ENCODE measurements at places on chromosomes 16 and 17.
A peak's percentile ranks its signal among the peaks of the same experiment; 100 is the strongest.

GRCh38 chr17:83182620-83183101, 103.3 kb downstream of the METRNL start:
- no peak for DNase-seq

DNA sequence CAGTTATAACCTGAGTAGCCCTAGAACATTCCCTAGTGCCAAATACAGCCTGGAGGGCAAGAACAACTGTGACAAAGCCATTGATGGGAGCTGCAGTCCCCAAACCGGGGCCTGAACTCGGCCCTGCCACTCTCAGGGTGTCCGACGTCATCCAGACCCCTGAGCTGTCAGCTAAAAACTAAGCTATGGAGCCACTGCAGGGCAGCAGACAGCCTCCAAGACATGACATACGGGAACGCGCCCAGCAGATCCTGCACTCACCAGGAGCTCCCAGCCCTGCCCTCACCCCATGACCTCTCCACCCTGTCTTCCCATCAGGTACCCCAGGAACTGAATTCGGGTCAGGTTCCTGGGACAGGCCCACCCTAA, 28.4 kb downstream of the KDM8 start:
- no peak for DNase-seq

GRCh38 chr16:27838536-27839175, 224.9 kb downstream of the GSG1L start:
- DNase-seq = no peak

DNA sequence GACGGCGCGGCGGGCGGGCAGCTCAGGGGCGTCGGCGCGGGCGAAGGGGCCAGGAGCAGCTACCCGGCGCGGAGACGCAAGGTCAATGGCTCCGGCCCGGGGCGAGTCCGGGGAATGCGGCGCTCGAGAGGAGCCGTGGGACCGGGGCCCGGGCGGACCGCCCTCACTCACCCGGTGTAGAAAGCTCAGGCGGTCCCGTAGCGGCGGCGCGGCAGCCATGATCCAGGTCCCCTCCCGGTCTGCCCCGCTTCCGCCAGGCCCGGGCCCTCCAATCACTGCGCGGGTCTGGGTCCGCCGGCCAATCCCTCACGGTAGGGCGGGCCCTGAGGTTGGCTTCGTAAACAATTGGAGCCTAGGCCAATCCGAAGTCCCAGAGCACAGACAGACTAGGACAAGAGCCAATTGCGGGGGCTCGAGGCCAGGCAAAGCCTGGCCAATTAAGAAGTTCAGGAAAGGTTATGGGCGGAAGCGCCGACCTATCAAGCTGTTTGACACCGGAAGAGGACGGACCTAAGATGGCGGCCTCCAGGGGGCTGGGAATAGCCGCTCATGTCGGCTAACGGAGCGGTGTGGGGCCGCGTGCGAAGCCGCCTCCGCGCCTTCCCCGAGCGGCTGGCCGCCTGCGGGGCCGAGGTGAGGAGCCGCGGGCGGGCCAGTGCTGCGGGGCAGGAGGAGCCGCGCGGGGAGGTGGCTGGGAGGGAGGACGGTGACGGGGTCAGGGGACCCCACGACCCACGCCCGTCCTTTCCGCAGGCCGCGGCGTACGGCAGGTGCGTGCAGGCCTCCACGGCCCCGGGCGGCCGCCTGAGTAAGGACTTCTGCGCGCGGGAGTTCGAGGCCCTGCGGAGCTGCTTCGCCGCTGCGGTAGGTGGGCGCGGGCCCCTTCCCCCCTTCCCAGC, at the start of the genes NDUFAF8 and TEPSIN:
TSS of gene NDUFAF8 (plus strand) at position 504 of the 899 bp plus-strand sequence. CDS start at position 550, 46 bp downstream.
TSS of gene TEPSIN (minus strand) at position 241 of the 899 bp plus-strand sequence. CDS start at position 219, 22 bp downstream.
- DNase-seq = peak; percentile 100

DNA sequence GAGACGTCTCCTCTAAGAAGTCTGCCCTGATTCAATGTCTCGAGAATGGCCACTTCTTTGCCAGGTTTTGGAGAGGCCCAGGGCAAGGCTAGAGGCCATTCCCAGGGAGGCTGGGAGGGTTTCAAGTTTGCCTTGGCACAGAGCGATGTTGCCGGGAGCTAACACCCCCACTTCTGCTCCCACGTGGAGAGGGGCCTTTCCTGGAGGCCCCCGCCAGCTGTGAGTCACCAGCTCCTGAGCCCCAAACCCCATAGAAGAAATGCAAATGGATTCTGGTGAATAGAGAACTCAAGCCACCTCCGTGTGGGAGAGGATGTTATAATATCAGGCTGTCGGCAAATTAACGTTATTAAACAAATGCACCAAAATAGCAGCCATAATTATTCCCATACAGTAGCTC, 62.2 kb downstream of the CACNG5 start:
- no peak for DNase-seq

DNA sequence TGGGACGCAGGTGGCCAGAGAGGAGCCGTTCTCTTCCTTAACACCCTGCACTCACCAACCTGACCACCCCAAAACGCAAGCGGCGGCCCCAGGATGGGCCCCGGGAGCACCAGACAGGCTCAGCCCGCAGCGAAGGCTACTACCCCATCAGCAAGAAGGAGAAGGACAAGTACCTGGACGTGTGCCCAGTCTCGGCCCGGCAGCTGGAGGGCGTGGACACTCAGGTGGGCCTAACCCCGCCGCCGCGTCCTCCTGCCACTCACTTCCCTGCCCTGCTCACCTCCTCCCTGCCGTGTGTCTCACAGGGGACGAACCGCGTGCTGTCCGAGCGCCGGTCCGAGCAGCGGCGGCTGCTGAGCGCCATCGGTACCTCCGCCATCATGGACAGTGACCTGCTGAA, 4.6 kb upstream of the HSD3B7 start:
- no peak for DNase-seq

DNA sequence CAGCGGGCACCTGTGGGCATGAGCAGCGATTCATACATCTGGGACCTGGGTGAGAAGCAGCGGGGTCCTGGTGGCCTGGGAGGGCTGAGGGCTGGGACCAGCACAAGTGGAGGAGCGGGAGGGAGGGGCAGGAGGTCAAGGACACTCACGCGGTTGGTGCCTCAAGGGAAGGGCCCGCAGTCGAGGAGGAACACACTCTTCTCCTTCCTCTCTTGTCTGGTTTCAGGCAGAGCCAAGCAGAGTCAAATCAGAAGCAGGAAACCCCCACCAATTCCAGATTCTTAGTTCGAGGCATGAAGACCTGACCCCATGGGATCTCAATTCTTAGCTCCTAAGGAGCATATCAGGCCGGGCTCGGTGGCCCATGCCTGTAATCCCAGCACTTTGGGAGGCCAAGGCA, 15.7 kb downstream of the DNAI2 start:
- no peak for DNase-seq

DNA sequence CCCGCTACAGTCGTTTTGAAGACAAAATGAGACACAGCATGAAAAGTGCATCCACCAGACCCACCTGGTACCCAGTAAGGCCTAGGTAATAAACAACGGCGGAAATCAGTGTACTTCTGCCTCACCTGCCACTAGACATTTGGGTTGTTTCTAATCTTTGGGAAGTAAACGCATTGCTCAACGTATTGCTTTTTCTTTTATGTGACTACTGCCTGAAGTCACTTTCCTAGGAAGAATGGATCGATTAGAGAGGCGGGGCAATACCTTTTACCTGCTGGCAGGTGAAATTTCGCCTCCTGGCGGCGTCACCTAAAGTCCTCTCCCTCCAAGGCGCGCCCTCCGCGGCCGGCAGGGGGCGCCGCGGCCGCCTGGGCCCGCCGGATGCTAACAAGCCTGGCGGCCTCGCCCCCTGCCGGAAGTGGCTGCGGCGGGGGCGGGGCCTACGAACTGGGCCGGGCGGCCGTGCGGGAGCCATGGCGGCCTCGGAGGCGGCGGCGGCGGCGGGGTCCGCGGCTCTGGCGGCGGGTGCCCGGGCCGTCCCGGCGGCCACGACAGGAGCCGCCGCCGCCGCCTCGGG, at the start of gene ATMIN:
TSS of gene ATMIN (plus strand) at position 445 of the 577 bp plus-strand sequence. CDS start at position 474, 29 bp downstream.
- peak; percentile 83 for DNase-seq

DNA sequence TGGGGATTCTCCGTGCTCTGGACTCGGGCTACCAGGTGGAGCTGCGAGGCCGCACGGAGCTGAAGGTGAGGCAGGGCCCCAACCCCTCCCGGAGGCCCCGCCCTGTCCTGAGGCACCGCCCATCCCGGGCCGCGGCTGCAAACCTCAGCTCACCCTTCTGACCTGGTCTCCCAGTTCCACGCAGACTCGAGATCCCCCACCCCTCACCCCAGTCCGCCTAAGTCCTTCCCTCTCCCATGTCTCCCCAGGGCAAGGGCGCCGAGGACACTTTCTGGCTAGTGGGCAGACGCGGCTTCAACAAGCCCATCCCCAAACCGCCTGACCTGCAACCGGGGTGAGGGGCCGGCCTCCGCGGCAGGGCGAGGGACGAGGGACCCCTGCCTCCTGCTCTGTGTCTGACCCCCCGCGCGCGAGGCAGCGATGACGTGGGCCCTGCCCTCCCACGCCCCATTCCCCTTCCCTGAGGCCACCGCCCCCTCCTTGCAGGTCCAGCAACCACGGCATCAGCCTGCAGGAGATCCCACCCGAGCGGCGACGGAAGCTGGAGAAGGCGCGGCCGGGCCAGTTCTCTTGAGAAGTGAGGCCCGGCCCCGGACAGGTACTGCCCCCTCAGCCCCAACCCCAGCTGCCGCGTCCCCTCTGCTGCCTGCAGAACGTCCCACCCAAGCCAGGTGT, 13.7 kb downstream of the GUCY2D start:
- no peak for DNase-seq

DNA sequence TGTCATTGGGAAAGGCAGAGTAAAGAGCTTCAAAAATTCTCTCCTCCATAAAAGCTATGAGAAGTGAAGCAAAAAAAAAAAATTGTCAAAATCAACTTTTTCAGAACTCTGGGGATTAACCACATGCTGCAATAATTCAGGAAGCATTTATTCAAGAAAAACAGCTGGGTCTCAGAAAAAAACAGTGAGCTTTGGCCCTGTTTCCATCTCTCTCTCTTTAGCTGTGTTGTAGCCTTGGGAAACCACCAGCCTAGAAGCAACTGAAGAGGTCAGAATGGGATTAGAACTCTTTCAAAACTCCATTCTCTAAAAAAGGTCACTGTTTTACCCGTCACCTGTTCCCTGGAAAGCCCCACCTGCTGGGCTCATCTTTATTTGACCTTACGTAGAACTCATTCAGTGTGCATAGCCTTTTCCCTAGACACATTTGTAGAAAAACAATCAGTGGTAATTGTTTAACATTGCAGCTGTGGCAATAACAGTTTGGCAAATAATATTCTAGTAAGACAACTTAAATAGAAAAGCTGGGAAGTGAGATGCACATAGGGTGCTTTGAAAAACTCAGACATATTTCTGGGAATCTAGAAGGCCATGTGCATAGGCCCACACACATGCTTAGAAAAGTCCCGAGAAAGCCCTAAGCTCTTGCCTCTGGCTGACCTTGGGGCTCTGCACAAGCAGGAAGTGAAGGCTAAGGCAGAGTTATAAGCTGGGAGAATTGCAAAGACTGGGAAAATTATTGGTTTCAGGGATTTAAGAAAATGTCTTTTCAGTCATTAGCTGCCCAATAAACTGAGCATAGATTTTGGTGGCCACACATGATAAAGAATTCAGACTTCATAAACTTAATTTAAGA, 18.0 kb downstream of the SLC5A11 start:
- DNase-seq = no peak

DNA sequence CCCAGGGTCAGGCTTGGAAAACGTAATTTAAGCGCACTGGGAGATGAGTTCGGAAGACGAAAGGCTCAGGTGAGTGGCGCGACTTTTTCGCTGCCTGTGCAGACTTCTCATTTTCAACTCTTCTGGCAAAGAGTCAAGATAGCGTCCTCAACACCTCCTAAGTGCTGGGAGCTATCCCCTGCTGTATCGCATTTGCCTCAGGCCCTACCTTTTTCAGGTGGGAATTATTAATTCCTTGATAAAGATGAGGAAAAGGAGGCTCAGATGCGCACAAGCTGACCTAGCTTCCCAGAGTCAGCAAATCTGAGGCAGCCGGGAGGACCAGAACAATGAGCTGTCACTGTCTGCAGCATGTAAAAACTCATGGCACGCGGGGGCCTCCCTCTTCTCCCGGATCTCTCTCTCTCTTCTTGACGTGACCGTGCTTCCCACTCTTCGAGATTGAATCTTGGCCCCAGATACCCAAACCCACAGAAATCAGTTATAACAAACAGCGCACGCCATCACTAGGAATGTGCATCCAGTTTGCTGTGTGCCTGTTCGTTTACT, 512 bp upstream of the ADAMTS18 start:
- no peak for DNase-seq

GRCh38 chr16:71883168-71883848, 674 bp downstream of the ZNF821 start:
- DNase-seq = no peak

DNA sequence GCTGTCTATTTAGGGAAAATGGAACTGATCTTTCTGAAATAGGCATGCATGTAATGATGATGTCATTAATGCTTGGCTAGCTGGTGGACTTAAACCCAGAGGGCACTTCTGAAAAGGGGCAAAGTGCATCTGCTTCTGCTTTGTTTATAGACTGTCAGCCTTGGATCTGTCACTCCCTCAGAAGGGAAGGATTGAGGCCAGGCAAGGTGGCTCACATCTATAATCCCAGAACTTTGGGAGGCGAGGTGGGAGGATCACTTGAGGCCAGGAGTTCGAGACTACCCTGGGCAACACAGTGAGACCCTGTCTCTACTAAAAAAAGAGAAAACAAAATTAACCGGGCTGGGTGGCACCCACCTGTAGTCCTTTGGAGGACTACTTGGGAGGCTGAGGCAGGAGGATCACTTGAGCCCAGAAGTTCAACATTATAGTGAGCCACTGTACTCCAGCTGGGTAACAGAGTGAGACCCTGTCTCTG, 185.5 kb downstream of the WWOX start:
- DNase-seq = no peak

DNA sequence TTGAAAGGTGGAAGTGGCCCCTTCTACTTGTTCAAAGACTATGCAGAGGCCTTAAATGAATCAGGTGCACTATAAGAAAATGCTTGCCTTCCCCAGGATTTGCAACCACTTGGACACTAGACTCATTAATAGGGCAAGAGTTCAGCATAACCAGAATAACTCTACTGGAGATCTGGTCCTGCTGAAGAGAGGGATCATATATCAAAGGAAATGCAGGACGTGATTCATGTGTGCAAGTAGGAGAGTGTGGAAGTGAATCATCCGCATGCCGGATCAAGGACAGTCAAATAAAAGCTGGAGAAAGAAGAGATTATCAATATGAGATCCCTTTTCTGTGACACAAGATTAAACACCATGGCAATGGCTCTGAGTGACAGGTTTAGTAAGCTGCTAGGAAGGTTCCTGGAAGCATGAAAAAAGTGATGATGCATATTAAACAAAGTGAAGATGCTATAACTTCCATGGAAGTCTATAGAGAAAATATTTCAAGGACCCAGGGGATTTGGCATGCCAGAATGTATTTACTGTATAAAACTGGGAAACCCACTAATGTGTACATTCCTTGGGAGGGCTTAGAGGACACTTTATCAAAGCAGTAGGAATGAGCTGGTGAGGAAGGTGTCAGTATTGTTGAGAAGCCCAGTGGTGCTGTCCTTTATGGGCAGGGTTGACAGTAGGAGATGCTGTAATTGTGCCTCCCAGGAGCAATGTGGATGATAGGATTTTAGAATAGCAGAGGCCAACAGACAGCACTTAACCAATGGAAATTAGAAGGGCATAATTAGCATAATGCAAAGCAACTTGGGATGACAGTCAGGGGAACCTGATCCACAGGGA, 133.1 kb downstream of the ABCA8 start:
- peak; percentile 78 for DNase-seq

- DNase-seq = peak; percentile 25
Observed at GRCh38 chr16:23691483-23692189, 12.9 kb downstream of the PLK1 start.
